ENCODE measurements at places on chromosomes 12 and 14.
A peak's percentile ranks its signal among the peaks of the same experiment; 100 is the strongest.

- no peak for DNase-seq
Observed at GRCh38 chr14:79514700-79515099, 696.6 kb downstream of the DIO2 start.

- no peak for DNase-seq
Observed at GRCh38 chr14:101121508-101122139, 218.1 kb upstream of the RTL1 start.

GRCh38 chr14:61077437-61077836, 96.4 kb downstream of the SLC38A6 start:
- DNase-seq = no peak

DNA sequence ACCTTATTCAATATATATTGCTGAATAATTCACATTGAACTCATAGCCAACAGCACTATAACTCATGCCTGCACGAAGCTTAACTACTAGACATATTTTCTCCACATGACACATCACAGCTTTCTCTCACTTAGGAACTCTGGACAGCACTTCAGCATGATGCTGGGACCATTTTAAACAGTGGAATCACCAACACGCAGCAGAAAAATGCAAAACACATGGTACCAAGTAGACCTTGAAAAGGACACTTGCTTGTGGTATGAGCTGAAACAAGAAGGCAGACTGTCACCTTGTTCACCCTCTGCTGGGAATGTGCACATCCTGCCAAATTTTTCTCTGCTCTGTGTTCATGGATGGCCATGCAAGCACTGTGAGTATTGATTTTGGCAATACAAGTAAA, 34.8 kb upstream of the CD9 start:
- no peak for DNase-seq

- DNase-seq = no peak
Observed at GRCh38 chr14:24145690-24146452, 539 bp downstream of the PSME2 start.

DNA sequence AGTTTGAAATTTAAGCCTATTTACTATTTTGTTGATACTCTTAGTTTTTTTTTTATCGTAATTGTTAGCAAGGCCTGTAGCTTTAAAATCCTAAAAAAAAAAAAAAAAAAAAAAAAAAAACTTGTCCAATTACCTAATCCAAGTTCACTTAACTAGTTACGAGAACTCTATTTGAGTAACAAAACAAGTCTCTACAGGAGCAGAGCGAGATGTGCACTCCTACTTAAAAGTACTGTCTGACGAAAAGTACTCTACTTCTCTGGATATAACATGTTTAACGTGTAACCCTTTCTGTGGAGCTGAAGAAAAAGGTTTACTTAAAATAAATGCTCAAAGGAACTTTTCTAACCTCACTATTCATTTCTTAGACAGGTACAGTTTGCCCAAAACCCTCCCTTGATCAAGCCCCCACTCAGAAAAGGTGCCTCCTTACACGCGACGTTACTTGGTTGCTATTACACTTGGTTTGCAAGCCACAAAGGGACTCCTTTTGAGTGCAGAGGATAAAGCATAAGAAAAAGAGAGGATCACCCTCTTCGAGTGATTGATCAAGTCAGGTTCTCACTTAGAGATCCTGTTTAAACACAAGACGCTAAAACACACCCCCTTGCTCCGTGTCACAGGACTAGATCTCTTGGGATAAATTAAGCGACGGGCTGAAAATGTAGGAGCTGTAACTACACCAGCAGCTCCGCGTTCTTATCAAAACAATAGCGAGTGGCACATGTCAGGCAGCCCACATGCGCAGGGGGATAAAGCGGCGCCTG, 2.2 kb downstream of the BAZ1A start:
- peak; percentile 2 for DNase-seq

DNA sequence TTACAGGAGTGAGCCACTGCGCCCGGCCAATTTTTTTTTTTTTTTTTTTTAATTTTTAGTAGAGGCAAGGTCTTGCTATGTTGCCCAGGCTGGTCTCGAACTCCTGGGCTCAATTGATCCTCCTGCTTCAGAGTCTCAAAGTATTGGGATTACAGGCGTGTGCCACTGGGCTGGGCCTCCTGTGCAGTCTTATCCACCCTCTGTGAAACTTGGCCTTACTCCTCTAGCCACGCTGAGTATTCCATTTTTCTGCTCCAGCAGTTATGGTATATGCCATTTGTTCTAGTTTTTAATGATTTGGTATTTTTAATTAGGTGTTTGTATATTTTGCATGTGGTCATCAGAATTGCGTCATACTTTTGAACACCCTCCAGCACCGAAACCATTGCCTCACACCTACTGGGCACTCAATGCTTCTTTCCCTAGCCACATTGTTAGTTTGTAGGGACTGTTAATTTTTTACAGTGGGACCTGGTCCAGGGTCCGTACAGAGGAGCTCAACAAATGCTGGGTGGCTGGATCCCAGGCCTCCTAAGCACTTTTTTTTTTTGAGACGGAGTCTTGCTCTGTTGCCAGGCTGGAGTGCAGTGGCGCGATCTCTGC, 11.4 kb downstream of the RIOX1 start:
- DNase-seq = no peak

DNA sequence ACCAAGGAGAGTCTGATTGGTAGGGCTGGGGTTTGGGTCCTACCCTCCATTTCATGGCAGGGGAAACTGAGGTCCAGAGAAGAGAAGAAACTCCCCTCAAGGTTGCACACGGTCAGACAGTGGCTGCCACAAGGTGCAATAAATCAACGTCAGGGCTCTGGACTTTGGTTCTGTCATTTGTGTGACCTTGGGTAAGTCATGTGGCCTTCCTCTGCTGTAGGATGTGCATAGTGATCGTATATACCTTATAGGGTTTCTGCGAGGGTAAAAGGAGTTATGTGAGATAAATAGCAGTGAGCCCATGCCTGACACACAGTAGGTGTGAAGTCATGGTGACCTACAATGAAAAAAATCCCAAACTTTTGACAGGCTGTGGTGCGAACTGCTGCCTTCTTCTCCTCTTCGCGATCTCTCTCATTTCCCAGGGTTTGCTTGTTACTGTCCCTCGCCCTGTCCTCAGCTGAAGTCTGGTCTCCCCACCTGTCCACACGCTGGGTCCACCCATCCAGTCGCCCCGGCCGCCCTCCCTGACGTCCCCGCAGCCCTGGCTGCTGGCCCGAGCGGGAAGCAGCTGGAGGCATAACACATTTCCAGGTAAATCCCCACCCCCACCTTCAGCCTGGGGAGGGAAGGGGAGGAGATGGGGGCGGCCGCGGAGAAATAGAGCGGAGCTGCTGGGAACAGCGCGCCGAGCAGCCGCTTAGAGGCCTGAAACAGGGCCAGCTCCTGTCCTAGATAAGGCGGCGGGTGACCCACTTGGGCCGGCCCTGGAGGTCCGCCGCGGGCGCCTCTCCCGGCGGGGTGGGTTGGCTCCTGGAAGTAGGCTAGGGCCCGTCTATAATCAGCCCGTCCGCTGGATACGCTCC, 1.8 kb upstream of the FAM222A start:
- no peak for DNase-seq
